Nucleus accumbens (tissue), 56 donors: ENCODE measurements at places on chromosomes 13 and 19.

GRCh38 chr13:106942563-106942962, 374.6 kb upstream of the ARGLU1 start:
- no peak for DNase-seq

GRCh38 chr13:74765955-74766354, 631.8 kb upstream of the KLF12 start:
- no peak for DNase-seq

DNA sequence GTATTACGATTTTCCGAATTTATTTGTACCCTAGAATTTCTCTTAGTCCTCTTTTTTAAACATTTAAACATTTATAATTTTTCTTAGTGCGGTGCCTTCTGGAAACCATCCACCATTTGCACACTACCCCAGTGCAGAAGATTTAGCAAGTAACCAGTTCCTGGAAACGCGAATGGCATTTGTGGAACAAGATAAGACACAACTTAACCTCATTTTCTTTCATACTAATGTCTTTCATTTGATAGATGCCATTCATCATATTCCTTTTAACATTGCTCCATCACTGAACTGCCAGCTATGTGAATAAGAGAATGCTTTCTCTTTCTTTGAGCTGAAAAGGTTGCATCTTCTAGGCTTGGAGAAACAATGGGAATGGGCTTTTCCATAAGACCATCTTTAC, 6.8 kb downstream of the FRY start:
- DNase-seq, result no peak

- DNase-seq, result no peak
These were observed 20.9 kb downstream of the GRTP1 start for GRCh38 chr13:113342820-113343691.

DNA sequence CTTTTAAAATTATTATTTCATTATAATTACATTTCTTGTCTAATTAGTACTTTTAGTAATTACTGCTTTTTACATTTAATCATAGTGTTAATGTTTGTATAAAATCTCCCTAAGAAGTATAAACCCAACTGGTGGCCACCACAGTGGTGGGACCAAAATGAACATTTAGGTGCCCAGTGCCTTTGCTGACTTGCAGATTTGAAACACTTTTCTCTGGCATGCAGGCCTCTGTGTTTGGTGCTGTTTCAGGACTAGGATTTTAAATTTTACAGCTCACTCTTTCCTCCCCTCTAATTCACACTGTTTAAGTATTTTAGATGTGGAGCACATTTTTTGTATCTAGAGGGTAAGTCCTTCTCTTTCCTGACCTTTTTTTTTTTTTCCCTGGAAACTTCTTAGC, 17.5 kb downstream of the UBAC2 start:
- no peak for DNase-seq

- DNase-seq, result no peak
These were observed 30.7 kb upstream of the NFIC start for GRCh38 chr19:3335431-3336350.

- DNase-seq, result no peak
These were observed 833.9 kb downstream of the SLITRK1 start for GRCh38 chr13:83048419-83048818.

GRCh38 chr19:53549340-53549739, 11.4 kb downstream of the ZNF331 start:
- no peak for DNase-seq

GRCh38 chr13:51068501-51068900, 42.6 kb downstream of the C13orf42 start:
- DNase-seq, result no peak

DNA sequence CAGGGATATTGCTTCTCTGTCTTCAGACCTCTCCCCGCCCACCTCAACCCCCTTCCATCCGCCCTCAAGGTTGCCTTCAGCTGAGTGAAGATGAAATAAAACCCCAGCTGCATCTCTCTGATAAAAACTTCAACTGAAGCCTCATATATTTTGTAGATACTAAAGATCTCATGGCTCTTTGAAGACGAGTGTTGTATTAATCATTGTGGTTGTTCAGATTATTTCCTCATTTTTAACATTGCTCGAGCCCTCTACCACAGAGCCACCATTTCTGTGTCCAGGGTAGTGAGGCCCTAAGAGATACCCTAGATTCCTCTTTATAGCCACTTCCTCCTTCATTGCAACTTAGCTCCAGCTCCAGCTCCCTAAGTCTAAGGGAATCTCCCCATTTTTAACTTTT, 312.8 kb upstream of the ZNF507 start:
- DNase-seq, result no peak

DNA sequence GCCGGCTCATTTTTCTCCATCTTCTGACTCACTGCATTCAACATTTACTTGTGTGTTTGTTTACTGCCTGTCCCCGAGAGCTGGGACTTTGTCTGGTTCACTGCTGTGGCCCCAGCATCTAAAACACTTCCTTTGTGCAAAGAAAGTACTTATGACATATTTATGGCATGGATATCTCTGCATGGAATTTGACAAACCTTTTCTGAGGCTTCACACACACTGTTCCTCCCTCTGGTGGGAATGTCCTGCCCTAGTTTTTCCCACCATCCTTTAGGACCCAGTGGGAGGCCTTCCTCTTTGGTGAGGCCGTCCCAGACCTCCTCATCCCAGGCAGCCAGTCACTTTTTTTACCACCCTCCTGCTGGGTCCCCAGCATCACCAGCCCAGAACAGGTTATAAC, 1.4 kb upstream of the SRRM5 start:
- no peak for DNase-seq

GRCh38 chr13:39250440-39250839, 212.2 kb downstream of the NHLRC3 start:
- no peak for DNase-seq

GRCh38 chr19:40594255-40594654, 6.9 kb upstream of the LTBP4 start:
- no peak for DNase-seq

DNA sequence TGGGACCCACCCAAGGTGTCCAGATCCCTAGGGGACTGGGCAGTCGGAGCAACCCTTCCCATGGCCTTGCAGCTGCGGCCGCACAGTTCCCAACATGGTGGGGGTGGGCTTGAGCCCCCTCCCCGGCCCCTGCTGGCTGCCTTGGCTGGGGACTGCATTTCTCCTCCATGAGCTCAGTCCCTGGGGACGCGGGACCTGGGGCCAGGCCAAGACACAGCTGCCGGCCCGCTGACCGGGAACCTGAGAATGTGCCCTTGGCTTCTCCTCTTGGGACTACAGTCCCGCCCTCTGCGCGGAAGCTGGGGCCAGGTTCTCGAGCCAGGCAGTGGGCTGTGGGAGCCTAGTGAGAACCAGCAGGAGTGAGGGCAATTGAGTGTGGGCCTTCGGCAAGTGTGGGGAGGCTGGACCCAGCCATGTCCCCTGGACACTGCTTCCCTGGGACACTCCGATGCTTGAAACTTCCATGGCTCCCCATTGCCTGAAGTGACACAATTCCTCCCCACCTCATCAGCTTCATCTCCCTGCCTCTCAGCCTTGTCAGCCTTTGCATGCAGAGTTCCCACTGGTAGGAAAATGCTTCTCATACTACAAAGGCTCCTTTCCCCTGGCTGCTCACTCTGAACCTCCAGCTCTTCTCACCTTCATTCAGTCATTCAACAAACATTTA, 13.1 kb upstream of the NOTCH3 start:
- no peak for DNase-seq

GRCh38 chr19:49543032-49543431, 15.2 kb downstream of the RCN3 start:
- DNase-seq, result no peak

GRCh38 chr13:92849381-92849780, 377.2 kb upstream of the GPC6 start:
- no peak for DNase-seq

GRCh38 chr19:47681936-47682335, 31.3 kb upstream of the EHD2 start:
- DNase-seq, result no peak

DNA sequence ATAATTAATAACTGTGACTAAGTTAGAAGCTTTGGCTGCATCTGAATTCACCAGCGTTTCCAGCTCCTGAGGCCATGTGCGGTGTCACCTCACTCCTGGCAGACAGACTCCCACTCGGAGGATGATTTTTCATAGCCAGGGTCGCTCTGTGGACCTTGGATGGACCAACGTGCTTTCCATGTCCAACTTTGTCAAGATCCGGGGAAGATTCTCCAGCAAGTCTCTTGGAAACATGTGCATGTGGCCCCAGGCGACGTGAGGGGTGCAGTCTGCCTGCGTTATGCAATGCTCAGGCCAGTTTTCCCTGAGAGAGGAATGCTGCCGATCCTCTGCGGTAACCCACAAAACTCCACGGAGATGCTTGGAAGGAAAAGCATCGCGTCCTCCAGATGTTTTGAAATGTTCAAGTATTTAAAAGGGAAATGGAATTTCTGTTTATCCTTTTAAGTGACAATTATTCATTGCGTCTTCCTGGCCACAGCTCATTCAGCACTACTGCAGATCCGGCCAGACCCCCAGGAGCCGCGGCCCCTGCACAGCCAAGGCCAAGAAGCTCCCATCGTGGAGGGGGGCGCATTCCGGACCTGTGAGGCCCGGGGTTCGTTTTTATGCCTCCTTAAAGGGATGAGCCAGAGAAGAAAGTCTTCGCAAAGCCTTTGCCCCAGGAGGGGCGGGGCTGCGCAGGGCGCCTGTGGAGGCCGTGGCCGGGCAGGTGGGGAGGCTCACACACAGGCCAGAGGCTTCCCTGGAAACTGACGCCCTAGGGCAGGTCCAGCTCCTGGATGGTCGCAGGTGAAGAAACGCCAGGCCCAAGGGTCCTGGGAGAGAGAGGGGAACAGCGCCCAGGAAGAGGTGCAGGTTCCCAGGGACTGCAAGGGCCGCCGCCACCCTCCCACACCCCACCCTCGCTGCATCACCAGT, 46.0 kb downstream of the C13orf46 start:
- DNase-seq, result no peak

DNA sequence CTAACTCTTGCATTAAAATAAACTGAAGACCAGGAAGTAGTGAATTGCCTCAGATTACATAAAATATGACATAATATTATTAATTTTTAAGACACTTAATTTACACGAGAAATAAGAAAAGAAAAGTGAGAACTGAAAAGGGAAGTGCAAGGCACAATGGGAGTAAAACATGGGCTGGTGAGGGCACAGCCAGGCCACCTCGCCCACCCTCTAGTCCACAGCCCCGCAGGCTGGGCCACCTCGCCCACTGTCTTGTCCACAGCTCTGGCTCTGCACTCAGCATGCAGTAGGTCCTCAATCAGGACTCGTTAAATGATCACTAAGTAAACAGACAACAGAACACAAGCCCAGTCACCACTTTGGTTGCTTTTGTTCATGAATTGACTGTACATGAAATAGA, 67.8 kb upstream of the ARHGEF7 start:
- no peak for DNase-seq

- DNase-seq, result no peak
These were observed 44.0 kb downstream of the FLT3 start for GRCh38 chr13:28056426-28056825.

GRCh38 chr19:6012426-6013170, 34.7 kb upstream of the RANBP3 start:
- no peak for DNase-seq

GRCh38 chr13:35629026-35629425, 152.5 kb upstream of the MAB21L1 start:
- DNase-seq, result no peak

DNA sequence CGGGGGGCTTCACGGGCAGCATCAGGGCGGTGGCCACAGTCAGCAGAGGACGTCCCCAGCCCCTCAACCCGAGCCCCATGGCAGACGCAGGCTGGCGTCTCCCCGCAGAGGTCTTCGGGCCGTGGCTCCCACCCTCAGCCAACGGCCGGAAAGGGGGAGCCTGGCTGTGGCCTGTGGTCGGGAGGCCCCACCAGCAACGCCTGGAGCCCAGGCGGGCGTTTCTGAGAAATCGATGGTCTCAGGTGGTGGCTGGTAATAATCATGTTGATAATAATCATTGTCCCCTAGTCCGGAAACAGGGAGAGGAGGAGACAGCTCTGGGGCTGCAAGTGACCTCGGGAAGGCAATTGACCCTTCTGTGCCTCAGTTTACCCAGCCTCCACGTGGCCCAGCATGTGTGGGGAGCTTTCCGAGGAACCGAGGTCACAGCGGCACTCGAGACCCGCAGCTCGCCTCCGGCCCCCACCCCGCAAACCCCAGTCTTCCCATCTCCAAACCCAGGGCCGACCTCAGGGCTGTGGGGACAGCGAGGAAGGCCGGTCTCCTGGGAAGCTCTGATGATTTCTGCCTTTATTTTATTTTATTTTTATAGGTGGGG, at the start of gene PRSS57:
Gene PRSS57 (minus strand): TSS at position 101 of the 598 bp plus-strand sequence. CDS start 22 bp downstream, at position 79.
- DNase-seq, result no peak

- DNase-seq, result no peak
These were observed 393.0 kb downstream of the LMO7 start for GRCh38 chr13:76029088-76029487.

GRCh38 chr13:50228527-50228926, 213.3 kb downstream of the KCNRG start:
- DNase-seq, result no peak

- no peak for DNase-seq
These were observed 104.6 kb downstream of the COL4A2 start for GRCh38 chr13:110411688-110412059.

GRCh38 chr13:25132751-25133390, 36.9 kb downstream of the PABPC3 start:
- DNase-seq, result no peak
